ENCODE measurements at places on chromosomes 12 and 14. TPM values are rescaled to one million over a fixed set of nuclear protein-coding genes. Genes with fewer than 3 reads are reported as not detected.

GRCh38 chr12:60195483-60195882, 599.7 kb downstream of the SLC16A7 start:
- DNase-seq: no peak

DNA sequence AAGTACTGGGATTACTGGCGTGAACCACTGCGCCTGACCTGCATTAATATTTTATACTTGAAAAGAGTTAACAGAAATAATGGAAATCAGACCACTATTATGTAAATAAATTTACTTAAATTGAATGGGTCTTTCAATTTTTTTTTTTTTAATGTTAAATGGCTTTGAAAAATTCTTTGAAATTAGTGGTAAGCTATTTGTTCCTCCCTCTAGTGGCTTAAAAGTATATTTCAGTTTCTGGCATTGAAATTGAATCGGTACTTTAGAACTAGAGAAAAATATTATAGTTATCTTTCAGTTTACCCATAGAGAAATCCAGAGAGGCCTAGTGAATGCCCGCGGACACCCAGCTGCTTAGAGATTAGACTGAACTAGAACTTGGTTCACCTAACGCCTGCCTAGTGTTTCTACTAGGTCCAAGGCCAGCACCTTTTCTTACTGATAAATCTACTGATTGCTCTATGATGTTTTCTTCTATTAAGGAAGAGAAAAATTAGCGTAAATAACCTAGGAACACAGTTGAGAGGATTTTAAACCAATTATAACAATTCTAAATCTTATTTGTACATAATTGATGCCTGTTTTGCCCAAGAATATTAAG, 106.5 kb downstream of the EML1 start:
- DNase-seq: peak; percentile 47

DNA sequence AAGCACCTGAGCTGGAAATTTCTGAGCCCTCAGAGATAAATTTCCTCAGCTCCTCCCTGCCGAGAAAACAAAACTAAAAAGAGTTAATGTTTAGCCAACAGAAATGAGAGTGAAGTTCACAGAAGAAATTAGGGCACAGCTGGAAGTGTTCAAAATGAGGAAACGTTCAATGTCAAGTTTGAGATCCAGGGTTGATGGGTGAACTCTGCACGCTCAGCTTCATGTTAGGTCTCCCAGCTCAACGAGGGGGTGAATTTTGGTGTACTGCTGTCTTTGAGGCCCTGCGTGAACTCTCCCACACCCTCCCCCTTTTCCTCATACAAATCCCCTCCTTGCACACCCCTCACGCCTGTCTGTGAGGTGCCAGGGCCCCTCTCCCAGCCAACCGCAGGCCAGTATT, 13.3 kb upstream of the OAS3 start:
- no peak for DNase-seq

GRCh38 chr12:27553941-27554340, 29.9 kb downstream of the PPFIBP1 start:
- DNase-seq: no peak

- DNase-seq: peak; percentile 84
Observed at GRCh38 chr14:61147381-61147821, 133.7 kb downstream of the TMEM30B start.

DNA sequence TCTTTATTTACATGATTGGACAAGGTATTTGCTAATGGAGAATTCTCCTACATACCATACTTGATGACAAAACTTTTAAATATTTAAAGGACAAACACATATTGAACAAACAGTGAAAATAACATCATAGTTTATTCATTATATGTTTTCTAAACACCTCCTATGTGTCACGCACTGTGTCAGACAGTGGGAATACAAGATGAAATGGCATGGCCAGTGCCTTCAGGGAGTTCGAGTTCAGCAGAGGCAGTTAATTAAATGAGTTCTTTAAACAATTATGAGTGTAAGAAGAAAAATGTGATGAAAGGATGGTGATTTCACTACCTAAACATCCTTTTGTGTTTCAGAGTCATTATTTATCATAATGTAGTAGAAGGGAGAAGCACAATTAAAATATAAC, 159.8 kb downstream of the KCNH5 start:
- DNase-seq: peak; percentile 4

GRCh38 chr14:51208982-51209381, 31.1 kb upstream of the TMX1 start:
- DNase-seq: no peak

- no peak for DNase-seq
Observed at GRCh38 chr14:104504172-104504735, 75.3 kb upstream of the C14orf180 start.

DNA sequence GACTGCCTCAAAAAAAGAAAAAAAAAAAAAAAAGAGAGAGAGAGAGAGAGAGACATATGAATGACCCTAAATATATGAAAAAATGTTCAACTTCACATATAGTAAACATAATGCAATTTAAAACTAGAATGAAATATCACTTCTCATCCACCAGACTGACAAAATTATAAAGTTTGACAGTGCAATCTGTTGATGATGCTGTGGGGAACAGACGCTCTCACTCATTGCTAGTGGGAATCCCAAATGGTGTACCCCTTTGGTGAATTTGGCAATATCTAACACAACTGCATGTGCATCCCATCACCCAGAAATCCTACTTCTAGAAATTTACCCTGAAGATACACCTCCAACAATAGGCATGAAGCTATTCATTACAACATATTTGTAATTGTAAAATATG, 2.3 kb upstream of the GSG1 start:
- DNase-seq: no peak

GRCh38 chr12:29238822-29239291, 89.8 kb downstream of the FAR2 start:
- DNase-seq: peak; percentile 34

GRCh38 chr12:44875417-44875953, 630 bp downstream of the NELL2 start:
- no peak for DNase-seq

GRCh38 chr12:32248441-32249140, 141.9 kb downstream of the BICD1 start:
- DNase-seq: no peak

GRCh38 chr12:89163918-89164317, 188.4 kb downstream of the DUSP6 start:
- DNase-seq: no peak

DNA sequence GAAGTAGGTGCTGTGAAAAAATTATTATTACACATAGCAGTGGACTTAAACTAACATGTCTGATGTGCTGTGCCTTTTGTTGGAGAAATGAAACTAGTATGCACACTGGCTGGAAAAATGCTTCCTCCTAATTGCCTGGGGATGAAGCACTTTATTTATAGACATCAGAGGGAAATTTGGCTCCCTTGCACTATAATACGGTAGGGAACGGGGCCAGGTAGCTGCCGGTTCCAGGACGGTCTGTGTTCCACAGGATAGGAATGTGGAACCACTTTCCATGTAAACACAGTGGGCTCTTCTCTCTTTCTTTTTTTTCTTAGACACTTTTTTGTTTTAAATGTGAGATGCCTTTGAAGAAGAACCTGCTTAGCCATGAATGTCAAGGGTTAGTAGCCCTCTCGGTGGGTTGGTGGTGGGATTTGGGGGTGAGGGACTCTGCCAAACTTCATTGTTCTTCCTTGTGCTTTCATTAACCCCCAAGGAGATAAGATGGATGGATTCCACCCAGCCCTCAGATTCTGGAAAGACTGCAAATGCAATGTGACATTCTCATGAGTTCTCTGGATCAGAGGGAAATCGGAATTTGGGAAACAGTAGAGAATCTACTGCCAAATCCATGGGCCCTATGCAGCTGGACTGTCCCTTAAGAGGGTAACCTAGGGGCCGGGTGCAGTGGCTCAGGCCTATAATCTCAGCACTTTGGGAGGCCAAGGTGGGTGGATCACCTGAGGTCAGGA, 58.0 kb upstream of the GSC start:
- no peak for DNase-seq

- peak; percentile 19 for DNase-seq
Observed at GRCh38 chr12:102958073-102958829, 777 bp downstream of the ASCL1 start.

GRCh38 chr14:53062856-53063255, 90.3 kb downstream of the DDHD1 start:
- peak; percentile 70 for DNase-seq

GRCh38 chr12:89469361-89469760, 55.2 kb downstream of the GALNT4 start:
- peak; percentile 73 for DNase-seq

DNA sequence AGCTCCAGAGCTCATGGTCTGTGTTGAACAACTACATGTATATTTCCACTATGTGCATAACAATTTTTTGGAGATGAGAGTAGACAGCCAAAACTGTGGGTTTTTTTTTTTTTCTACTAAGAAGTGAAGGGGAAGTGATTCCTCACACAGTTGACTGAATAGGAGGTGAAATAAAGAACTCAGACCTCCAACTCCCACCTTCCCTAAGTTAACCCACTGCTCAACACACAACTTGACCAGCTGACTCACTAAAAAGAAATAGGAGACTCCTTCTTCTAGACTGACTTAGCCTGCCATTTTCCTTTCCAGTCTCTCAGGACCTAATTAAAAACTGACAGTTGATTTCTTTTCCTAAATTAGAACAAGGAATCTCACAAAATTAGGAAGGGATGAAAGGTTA, 1.7 kb downstream of the M6PR start:
- DNase-seq: no peak

- peak; percentile 64 for DNase-seq
Observed at GRCh38 chr12:106301611-106302321, 767 bp upstream of the TCP11L2 start.

- DNase-seq: no peak
Observed at GRCh38 chr12:18461758-18462157, 200.4 kb downstream of the PIK3C2G start.

- no peak for DNase-seq
Observed at GRCh38 chr14:24364841-24365240, 3.1 kb upstream of the NFATC4 start.

- peak; percentile 36 for DNase-seq
Observed at GRCh38 chr12:98533723-98534251, 18.4 kb downstream of the TMPO start.

SDS gene
- total RNA-seq: not detected

RFLNA gene
- not detected for total RNA-seq

CD163L1 gene
- total RNA-seq: 1.6 TPM

FAM186B gene
- 0.28 TPM for total RNA-seq

KRT4 gene
- under 0.01 TPM for total RNA-seq

LRTM2 gene
- not detected for total RNA-seq

OAS2 gene
- not detected for total RNA-seq

KRT71 gene
- not detected for total RNA-seq

CCDC196 gene
- not detected for total RNA-seq

RNASE2 gene
- total RNA-seq: not detected

DNAH10 gene
- 0.28 TPM for total RNA-seq

GPR135 gene
- total RNA-seq: 1.3 TPM

NOPCHAP1 gene
- 5.3 TPM for total RNA-seq

SYT1 gene
- 3.0 TPM for total RNA-seq

SLC6A12 gene
- not detected for total RNA-seq

MORN3 gene
- 0.18 TPM for total RNA-seq
